ENCODE measurements at places on chromosomes 3 and 15.

DNA sequence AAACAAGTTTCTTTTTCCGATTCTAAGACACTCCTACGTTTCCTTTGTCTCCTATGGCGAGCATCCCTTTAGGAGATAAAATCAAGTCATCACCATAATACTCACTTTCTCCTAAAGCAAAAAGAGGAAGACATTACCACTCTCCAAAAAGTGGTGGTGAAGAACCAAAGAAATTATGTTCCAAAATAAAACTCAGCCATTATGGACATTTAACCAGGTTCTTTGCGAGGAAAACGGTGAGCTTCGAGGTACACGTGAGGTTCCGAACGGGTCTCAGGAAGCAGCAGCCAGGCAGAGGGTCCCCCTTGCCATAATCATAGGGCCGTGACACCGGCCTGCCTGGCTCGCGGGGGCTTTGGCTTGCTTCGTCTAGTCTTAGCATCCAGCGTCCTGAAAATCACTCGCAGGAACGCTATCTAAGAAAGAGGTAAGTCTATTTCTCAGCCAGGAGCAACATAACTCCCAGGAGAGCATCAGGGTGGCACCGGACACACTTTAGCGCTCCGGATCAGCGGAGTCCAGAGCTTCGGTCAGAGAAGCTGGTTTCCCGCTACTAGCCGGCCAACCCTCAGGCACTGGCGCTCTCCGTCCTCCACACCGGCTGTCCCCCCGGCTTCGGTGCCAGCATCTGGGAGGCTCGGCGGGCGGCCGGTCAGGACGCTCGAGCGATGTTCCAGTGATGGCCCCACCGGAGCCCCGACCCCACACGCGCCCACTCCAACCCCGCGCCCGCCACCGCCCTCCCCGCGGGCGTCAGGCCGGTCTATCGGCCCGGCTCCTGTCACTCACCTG lies 581 bp downstream of the IP6K1 start:
- no peak for DNase-seq

- DNase-seq, result no peak
Observed at GRCh38 chr3:13822871-13823585, 56.8 kb downstream of the WNT7A start.

DNA sequence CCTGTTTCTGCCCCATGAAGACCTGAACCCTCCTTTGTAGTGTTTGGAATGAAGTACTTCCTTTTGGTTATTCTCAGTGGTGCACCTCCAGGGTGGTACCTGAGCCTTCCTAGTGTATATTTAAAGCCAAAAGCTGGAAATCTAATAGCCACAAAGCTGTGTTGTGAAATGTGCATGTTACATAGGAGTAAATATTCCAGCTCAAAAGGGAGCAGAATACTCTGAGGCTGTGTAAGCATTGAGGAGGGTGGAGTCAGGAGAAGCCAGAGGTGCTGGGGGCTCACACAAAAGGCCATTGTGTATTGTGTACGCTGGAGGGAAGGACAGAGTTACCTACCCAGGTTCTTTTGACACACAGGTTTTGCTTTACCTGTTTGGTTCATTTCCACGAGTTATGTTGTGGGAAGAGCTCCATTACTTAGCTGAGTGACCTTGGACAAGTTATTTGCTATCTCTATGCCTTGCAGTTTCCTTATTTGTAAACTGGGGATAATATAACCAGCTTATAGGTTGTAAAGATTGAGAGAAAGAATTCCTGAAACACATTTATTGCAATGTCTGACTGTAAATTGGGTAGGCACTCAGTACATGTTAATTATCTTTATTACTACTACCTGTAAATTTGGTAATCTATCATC lies 24.7 kb downstream of the GPR171 start:
- peak; percentile 76 for DNase-seq

- peak; percentile 63 for DNase-seq
Observed at GRCh38 chr15:94792196-94792595, 560.8 kb downstream of the MCTP2 start.

DNA sequence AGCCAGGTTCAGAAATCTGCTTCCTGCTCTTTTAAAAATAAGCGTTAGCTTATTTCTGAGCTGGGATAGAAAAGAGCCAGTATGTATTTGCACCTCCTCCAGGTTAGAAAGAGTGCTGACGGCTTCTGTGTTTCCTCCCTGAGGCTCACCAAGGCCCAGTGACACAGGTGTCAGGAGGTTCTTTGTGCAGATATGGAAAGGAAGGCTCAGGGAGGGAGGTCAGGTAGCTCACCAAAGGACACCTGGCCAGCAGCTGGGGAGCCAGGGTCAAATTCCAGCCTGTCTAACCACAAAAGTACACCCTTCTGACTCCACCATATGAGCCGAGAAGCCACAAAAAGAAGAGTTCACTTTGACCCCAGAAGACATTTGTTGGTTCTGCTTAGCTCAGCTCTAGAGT lies 201.0 kb upstream of the WNT5A start:
- DNase-seq, result peak; percentile 49

GRCh38 chr3:47678446-47679338 lies 100.0 kb upstream of the CSPG5 start:
- no peak for DNase-seq

DNA sequence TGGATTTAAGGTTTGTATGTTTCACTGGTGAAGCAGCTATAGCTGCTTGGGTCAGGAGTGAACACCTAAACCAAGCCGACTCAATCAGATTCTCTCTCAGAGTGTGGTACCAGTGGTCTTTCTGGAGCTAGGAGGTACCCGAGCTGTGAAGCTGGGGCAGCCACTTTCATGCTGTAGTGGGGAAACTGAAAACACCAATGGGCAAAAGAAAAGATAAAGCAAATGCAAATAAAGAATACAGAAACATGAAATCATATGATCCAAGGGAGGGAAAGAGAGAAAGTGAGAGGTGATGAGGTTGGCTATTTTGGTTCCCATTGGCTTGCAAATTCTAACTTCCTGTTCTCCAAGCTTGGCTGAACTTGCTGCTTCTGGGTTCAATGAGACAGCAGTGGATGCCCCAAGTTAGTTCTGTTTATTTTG lies 212.3 kb upstream of the CFAP20DC start:
- DNase-seq, result no peak

GRCh38 chr15:51536965-51537574 lies 85.5 kb downstream of the DMXL2 start:
- no peak for DNase-seq

- DNase-seq, result peak; percentile 75
Observed at GRCh38 chr3:48428572-48429316, 1.1 kb downstream of the PLXNB1 start.

- no peak for DNase-seq
Observed at GRCh38 chr3:43641306-43642114, 19.7 kb upstream of the ANO10 start.

GRCh38 chr3:189133768-189134167 lies 38.0 kb upstream of the TPRG1 start:
- DNase-seq, result no peak

DNA sequence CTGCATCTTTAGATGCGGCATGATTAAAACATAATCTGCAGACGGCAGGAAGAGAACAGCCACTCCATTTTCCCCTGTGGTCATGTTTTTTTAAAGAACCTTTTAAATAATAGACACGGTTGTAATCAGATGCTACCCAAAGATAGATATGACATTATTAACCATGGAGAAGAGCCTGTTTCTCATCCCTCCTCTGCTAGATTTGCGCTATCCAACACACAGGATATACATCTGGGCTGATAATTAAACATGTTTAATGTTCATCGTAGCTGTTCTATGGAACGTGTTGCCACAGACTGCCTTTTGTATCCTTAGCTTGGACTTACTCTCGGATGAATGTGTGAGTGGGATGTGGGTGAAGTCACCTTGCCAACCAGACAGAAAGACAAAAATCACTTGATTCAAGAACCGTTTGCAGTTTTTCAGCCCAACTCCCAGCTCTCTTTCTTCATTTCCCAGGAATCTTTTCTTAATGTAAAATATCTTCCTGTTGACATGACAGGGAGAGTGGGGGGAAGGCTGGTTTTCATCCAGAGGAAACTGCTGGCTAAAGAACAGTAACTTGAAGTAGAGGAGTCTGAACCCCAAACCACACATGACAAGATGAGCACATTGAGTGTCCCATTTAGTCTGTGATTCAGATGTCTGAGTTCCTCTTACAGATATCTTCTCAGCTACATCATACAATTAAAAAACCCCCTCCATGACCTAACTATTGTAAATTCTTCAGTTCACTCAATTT lies 118.6 kb upstream of the PRICKLE2 start:
- no peak for DNase-seq
